A172 (cell line): ENCODE measurements at places on chromosomes 16 and 17. TPM values are rescaled to one million over a fixed set of nuclear protein-coding genes. Genes with fewer than 3 reads are reported as not detected.

Gene CLEC18A
- 0.29 and 0.65 TPM in 2 replicates for total RNA-seq

GRCh38 chr16:88050952-88051660, 99.9 kb downstream of the BANP start:
- DNase-seq, result no peak

DNA sequence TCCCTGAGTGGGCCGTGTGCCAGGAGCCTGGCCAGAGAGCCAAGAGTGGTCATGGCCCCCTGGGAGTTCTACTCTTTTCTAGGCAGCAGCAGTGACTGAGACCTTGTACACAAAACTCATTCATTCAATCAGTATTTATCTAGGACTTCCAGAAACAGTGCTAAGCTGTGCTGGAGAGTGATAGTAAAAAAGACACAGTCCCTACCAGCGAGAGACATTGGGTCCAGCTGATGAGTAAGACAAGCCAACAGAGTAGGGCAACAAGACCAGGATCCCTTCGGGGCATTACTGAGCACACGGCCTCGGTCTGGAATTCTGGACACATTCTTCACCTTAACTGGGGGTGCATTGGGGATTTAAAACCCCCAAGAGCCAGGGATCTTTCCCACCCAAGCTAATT, 20.2 kb downstream of the CBX4 start:
- DNase-seq, result no peak

- no peak for DNase-seq
Observed at GRCh38 chr17:45043813-45044540, 7.5 kb downstream of the DCAKD start.

DNA sequence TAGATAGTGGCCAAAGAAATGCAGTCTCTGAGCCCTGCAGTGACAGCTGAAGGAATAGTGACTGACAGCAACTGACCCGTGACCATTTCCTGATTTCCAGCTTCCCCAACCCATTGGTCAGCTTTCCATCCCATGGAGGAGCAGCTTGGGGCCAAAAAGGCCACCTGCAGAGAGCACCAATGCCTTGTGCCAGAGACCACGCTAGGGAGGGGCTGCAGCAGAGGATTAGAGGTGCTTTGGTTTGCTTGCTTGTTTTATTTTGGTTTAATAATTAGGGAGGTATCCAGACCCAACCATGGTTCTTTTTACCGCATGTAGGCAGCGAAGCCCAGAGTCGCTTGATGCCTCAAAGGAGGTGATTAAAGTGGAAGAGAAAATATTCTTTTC, 61.3 kb upstream of the SIAH1 start:
- no peak for DNase-seq

DNA sequence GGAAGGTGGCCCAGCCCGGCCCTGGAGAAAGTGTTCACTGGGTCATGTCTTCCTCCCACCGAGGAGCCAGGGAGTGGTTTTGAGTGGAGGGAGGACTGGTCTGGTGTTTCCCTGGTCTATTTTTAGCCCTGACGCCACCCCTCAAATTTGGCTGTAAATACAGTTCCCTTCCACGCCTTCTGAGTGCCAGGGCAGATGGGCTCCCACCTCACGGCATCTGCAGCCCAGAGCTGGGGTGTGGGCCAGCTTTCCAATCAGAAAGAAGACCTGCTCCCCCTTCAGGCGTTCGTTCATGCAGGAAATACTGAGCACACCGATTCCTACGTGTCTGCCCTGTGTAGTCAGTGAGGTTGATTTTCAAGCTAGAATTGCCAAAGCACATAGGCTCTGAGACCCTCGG, 53.7 kb downstream of the SNX20 start:
- no peak for DNase-seq

- no peak for DNase-seq
Observed at GRCh38 chr17:41492771-41493170, 3.1 kb upstream of the KRT36 start.

- DNase-seq, result no peak
Observed at GRCh38 chr16:56800355-56800754, 64.7 kb upstream of the SLC12A3 start.

Gene EME1
- 12.8 and 15.8 TPM in 2 replicates for total RNA-seq

Gene PRRT2
- total RNA-seq, result 3.3 and 7.4 TPM in 2 replicates

Gene TNRC6A
- 23.1 and 34.3 TPM in 2 replicates for total RNA-seq

DNA sequence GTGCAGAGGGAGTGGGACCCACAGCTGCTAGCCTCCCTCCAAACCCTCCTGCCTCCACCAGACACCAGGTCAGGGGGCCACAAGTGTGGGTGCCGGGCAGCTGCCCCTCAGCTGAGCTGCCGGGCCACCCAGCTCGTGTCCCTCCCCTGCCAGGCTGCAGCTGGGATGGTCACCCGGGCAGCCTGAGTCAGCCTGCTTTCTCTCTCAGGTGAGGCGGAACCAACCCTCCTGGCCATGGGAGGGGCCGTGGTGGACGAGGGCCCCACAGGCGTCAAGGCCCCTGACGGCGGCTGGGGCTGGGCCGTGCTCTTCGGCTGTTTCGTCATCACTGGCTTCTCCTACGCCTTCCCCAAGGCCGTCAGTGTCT, 6.9 kb downstream of the SLC16A3 start:
- DNase-seq, result no peak

Gene GP1BA
- total RNA-seq, result 0.17 TPM in 1 of 2 replicates, not detected in the other

GRCh38 chr16:48433116-48433849, 48.1 kb upstream of the SIAH1 start:
- no peak for DNase-seq

Gene CCL18
- not detected in 2 replicates for total RNA-seq

Gene ARHGAP44
- total RNA-seq, result 0.69 and 1.1 TPM in 2 replicates

Gene TNFRSF13B
- total RNA-seq, result not detected in 2 replicates

- DNase-seq, result no peak
Observed at GRCh38 chr17:50807009-50807408, 28.4 kb upstream of the WFIKKN2 start.

Gene NPIPB12
- total RNA-seq, result 6.2 and 7.1 TPM in 2 replicates

DNA sequence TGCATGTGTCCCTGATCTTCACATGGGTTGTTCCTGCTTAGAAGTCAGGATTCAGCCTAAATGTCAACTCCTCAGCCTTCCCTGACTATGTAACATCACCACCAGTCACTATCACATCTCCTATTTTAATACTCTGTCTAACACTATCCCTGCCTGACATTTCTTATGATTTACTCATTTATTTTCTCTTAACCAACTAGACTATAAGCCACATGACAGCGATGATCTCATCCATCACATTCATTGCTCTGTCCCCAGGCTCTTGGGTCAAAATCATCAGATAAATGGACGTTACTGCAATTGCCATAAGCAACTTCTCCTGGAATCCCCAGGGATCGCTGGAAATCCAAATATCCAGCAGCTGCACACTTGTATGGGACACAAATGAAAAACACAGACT, 15.7 kb downstream of the CDRT4 start:
- DNase-seq, result peak; percentile 53

DNA sequence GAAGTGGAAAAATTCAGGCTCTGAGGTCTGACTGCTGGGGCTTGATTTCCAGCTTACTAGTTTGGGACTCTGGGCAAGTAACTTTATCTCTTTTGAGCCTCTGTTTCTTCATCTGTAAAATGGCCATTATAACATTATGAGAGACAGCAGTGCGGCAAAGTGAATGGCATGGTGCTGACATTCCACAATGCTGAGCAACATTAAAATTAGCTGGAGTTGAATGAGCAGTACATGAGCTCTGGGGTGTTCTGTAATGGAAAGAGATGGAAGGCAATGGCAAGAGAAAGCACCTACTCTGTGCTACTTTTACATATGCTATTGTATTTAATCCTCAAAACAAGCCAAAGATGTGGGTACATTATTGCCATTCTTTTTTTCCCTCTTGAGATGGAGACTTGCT, 535.7 kb upstream of the CDH11 start:
- no peak for DNase-seq

Gene PHOSPHO1
- 0.22 TPM in 1 of 2 replicates, not detected in the other for total RNA-seq

DNA sequence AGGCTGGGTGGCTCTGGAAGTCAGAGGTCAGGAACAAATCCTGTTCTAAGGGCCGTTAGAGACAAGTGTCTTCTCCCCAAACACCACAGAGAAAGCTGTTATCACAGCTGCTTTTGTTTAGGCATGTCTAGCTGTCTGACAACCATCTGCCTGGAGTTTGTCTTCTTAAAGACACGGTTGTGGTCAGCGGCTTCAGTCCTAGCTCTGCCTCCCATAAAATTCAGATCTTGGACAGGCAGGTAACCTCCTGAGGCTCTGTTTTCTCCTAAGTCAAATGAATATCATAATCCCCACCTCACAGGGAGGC, 2.3 kb upstream of the ITGA3 start:
- peak; percentile 59 for DNase-seq
